ENCODE measurements at places on chromosomes 3 and 15.

GRCh38 chr15:67224889-67225288 lies 29.6 kb downstream of the AAGAB start:
- DNase-seq = no peak

GRCh38 chr3:13166243-13167063 lies 93.2 kb upstream of the IQSEC1 start:
- DNase-seq = no peak

DNA sequence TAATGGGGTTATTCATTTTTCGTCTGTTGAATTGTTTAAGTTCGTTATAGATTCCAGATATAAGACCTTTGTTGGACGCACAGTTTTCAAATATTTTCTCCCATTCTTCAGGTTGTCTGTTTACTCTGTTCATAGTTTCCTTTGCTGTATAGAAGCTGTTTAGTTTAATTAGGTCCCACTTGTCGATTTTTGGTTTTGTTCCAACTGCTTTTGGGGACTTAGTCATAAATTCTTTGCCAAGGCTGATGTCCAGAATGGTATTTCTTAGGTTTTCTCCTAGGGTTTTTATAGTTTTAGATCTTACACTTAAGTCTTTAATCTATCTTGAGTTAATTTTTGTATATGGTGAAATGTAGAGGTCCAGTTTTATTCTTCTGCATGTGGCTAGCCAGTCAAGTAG lies 58.9 kb upstream of the ZNF280D start:
- no peak for DNase-seq

DNA sequence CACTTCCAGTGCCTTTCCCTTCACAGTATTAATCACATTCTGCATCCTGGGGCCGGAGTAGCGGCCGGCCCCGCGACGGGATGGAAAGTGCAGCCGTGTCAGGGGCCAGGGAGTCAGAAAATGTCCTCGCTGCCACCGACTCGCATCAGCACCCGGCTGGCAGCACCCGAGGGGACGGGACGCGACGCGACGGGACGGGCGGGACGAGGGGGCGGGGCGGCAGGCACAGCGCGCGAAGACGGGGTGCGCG lies 353 bp downstream of the ATG3 start:
- no peak for DNase-seq

GRCh38 chr3:138256022-138256421 lies 68.9 kb downstream of the ARMC8 start:
- peak; percentile 10 for DNase-seq

DNA sequence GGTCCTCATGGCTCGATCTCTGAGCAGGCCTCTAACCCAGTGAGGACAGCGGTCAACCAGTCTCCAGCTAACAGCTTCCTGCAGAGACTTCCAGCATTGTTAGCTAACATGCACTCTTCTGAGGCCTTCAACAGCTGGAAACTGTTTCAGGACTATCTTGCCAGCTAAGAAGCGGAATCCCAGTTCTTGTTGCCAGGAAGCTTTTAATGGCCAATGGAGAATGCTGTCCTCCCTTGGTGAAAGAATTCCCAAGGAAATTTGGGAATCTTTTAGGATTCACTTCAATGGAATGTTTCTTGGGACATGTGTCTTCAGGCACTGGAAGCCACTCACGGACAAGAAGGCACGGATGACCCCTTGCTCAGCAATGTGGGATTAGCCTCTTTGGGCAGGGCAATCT lies 91.7 kb downstream of the CEMIP start:
- DNase-seq = no peak

- no peak for DNase-seq
Observed at GRCh38 chr3:171245796-171246765, 214.1 kb downstream of the TNIK start.

- DNase-seq = peak; percentile 14
Observed at GRCh38 chr15:25543196-25543595, 104.4 kb upstream of the UBE3A start.

- peak; percentile 55 for DNase-seq
Observed at GRCh38 chr3:115784739-115785536, 161.6 kb downstream of the GAP43 start.

DNA sequence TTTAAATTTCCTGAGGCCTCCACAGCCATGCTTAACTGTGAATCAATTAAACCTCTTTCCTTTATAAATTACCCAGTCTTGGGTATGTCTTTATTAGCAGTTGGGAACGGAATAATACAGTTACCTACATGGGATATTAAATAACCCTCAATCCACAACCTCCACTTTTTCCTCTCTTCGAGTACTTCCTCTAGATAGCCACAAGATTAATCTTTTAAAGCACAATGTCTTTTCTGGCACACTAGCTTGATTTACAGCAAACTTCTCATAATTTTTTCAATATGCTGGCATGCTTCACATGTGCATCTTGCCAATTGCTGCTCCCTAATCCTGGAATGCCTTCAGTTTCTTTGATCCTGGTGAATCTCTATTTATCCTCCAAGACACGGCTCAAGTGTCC lies 92.2 kb downstream of the P2RY1 start:
- DNase-seq = no peak

GRCh38 chr3:141386611-141387111 lies 18.4 kb downstream of the ZBTB38 start:
- DNase-seq = peak; percentile 70

DNA sequence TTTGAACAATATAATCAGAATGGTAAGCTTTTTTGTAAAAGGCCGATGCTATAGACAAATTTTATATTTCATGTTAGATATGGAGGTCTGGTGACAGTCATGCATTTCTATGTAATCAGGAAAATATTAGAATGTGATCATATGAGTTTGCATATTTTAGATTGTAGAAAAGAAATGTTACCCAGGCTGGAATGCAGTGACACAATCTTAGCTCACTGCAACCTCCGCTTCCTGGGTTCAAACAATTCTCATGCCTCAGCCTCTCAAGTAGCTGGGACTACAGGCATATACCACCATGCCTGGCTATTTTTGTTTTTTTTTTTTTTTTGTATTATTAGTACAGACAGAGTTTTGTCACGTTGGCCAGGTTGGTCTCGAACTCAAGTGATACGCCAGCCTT lies 152.0 kb downstream of the LMLN start:
- no peak for DNase-seq

DNA sequence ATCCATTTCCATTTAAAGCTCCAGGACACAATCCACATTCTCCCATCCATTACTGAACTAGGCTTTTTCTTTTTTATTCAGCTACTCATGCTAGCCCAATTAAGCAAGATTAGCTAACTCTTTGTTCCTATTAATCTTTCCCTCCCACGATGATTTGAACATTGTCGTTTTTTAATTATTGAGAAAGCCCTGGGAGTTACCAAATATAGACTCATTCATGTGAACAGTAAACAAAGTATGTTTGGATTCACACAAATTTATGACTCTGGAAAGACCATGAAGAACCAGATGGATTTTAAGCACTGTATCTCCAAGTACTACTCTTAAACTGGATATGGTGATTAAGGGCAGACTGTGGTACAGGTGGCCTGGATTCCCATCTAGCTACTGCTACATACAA lies 82.2 kb downstream of the STRIT1 start:
- DNase-seq = no peak

DNA sequence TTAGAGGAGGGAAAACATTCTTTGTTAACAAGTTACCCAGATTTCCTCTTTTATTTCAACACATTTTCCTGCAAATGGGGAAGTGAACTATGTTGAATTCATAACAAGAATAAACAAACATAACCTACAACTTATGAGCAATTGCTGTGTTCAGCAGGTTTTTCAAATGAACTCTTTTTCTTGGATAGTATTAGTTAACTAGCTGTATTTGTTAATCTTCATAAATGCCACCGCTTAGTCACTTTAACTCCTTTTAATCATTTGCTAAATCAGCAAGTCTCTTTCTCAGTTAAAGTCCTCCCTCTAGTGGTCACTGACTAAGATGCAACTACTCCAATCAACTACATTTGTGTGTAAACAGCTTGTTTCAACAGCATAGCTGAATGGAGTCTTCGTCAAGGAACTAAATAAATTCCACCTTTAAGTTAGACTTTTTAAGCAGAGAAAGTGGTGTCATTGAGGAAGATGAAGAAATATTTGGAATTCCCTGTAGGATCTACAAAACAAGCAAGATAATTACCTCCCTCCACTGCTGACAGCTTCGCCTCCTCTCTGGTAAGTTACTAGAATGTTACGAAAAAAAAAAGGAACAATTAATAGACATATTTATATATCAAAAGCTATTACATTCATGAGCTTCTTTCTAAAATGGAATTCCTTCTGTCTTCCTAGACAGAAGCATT lies 1122.0 kb downstream of the ROBO1 start:
- DNase-seq = peak; percentile 90

- peak; percentile 80 for DNase-seq
Observed at GRCh38 chr15:39172380-39173281, 408.2 kb upstream of the THBS1 start.

DNA sequence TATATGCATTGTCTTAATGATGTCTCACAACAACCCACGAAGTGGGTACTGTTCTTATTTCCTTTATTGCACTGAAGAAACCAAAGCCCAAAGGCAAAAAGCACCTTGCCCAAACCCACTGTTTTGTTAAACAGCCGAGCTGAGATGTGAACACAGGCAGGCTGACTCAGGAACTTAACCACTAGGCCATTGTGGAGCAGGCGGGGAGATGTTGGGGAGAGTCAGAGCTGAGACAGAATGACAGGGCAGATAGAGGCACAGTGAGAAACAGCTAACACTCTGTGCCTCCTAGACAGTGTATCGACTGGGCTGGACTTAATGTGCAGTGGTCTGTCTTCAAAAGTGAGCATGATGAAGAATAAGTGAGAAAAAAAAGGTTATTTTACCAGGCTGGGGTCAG lies 56.5 kb downstream of the RPLP1 start:
- DNase-seq = no peak

GRCh38 chr3:110881069-110881468 lies 190.5 kb upstream of the NECTIN3 start:
- peak; percentile 68 for DNase-seq

DNA sequence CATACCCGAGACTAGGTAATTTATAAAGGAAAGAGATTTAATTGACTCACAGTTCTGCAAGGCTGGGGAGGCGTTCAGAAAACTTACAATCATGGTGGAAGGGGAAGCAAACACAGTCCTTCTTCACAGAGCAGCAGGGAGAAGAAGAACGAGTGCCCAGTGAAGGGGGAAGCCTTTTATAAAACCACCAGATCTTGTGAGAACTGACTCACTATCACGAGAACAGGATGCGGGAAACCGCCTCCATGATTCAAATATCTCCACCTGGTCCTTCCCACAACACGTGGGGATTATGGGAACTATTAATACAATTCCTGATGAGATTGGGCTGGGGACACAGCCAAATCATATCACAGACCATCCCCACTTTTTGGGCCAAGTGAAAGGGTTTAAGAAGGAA lies 58.8 kb upstream of the CTXND1 start:
- no peak for DNase-seq

DNA sequence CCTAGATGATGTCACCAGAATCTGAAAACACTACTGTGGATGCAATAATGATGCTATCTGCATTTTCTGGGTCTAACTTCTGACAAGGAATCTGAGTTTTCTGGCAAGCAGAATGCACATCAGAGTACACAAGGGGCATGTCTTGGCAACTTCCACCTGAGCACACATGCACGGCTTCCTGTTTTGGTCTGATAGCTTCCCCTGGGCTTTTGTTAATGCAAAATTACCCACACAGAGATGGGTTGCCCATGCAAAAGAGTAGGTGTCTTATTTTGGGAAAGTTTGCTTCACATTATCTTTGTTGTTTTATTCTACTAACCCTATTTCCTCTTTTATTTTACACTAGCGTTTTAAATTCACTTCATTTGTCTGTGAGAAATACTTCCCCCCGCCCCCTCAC lies 74.2 kb upstream of the SATB1 start:
- DNase-seq = no peak

DNA sequence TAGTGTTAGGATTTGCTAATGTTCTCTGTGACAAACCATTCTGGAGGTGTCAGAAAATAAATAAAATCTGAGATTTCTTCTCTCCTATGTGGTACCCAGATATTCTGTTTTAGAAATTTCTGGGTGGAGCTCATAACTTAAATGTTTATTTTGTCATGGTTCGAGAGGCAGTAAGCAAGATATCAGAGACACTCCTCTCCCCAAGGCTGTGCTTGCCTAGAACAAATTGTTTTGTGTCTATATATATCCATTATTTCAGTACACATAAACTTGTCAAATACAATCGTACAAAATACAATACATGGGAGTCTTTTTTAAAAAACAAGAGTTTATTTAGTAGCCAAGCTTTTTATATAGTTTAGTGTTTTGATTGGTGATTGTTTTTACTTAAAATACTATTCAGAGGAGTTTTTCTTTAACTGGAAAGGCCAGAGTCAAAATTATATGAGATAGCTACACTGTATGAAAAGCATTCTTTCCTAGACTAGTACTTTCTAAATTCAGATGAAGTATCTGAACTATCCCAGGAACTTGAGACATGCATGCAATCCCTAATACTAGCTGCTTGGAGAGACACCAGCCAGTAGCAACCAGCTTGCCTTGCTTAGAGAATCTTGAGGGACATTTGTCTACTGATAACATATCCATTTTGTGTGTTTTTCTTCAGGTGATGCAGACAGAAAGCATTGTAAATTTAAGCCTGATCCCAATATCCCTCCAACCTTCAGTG lies 4.7 kb downstream of the EXOG start:
- no peak for DNase-seq

DNA sequence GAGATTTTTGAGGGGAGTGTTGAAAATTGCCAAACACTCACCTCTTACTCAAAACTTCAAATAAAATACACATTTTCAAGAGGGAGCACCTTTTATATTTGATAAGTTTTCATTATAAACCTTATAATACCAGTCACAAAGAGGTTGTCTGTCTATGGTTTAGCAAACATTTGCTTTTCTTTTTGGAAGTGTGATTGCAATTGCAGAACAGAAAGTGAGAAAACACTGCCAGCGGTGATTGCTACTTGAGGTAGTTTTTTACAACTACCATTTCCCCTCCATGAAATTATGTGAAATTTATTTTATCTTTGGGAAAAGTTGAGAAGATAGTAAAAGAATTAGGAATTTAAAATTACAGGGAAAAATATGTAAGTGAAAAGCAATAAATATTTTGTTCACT lies 20.1 kb downstream of the DIPK2A start:
- no peak for DNase-seq

DNA sequence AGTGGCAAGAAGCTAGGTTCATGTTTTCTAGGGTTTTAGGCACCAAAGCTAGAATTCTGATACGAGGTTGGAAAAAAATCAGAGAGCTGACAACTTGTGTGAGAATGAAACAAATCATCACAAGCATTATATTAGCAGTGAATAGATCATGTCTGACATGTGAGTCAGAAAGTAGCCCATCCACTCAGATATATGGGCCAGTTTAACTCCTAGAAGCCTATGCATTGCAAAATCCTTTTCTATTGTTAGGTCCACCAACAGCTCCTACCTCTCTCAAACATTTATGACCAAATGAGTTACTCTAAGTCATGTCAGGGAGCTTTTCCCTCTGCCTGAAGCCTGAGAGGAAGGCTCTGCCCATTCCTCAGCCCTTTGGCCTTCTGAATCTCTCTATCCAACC lies 44.0 kb downstream of the KBTBD12 start:
- no peak for DNase-seq

GRCh38 chr15:31235311-31236183 lies 91.1 kb upstream of the KLF13 start:
- peak; percentile 62 for DNase-seq

- DNase-seq = no peak
Observed at GRCh38 chr15:77554306-77555080, 78.2 kb downstream of the LINGO1 start.
